T-helper 2 cell treated with Interferon-gamma antibody and Interleukin-4, amounts not matched to agents 5 μg/mL and 100 μg/mL, for 36 hours (primary cell): ENCODE measurements at places on chromosomes 7 and 10.
A peak's percentile ranks its signal among the peaks of the same experiment; 100 is the strongest.

DNA sequence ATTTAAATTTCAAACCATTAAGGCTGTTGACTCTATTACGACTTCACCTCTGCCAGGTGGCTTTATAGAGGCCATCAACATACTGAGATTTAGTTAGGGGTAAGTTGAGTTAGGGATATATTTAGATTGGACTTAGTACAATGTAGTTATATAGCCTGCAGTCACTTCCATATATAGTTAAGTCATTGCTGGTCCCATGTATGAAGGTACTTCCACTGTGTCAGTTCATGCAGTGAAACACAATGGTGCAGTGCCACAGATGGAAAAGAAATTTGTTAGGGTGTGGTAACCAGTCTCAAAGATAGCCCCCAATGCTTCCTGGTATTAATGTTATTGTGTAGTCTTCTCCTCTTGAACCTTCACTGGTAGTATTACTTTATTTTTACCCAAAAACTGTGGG is 12.6 kb upstream of the TSPAN13 start:
- H3K4me1 ChIP-seq: no peaks in the 10 kb centered on the region
- no peak overlapping the region for H3K4me3 ChIP-seq
- no peaks in the 10 kb centered on the region for H3K36me3 ChIP-seq
- H3K27me3 ChIP-seq: no peaks in the 10 kb centered on the region

GRCh38 chr7:155702616-155703015 is 58.2 kb downstream of the RBM33 start:
- DNase-seq: no peak
- peaks cover 47% of the 10 kb centered on the region for H3K36me3 ChIP-seq
- H3K27ac ChIP-seq: peak overlapping the region; percentile 81
- H3K4me3 ChIP-seq: no peak overlapping the region

DNA sequence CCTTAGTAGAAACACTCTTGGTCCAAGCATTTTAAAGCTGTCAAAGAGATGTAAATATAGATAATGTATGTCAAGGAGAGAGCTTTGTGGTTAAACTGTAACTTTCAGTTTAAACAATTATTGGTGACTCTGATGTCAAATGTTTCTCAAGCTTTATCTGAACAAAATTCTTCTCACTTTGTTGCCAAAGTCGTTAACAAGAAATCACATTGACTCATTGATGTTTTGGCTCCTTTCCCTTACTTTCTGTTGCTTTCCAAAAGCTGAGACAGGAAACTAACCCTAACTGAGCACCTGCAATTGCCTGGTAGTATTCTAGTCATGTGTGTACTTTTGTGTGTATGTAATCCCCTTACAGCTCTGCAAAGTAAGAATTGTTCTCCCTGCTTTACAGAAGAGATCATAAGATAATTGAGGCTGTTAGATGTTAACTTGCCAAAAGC is 108.5 kb downstream of the CFTR start:
- H3K36me3 ChIP-seq: peaks cover 4% of the 10 kb centered on the region
- H3K27ac ChIP-seq: peak overlapping the region; percentile 62
- H3K4me1 ChIP-seq: peaks cover 22% of the 10 kb centered on the region
- peak overlapping the region; percentile 71 for H3K4me3 ChIP-seq
- H3K27me3 ChIP-seq: peaks cover 11% of the 10 kb centered on the region
- peak; percentile 8 for DNase-seq

- H3K36me3 ChIP-seq: no peaks in the 10 kb centered on the region
- no peaks in the 10 kb centered on the region for H3K4me1 ChIP-seq
- H3K27ac ChIP-seq: no peak overlapping the region
Observed at GRCh38 chr10:34628174-34628796, 186.8 kb downstream of the PARD3 start.

DNA sequence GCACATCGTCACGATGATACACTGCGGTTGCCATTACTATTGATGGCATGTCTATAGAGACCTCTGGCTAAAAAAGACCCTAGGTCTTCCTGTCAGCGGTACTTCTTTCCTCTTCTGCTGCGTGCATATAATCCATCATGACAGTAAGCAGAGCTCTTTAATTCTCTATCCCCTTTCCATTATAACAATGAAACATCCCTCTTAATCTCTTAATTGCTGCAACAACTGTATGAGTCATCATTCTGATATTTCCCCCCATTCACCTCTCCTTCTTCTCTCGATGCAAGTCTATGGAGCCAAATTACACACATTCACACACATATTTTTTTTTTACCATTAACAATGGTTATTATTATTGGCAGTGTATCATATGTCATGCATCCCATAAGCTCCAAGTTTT is 45.2 kb upstream of the AKR1E2 start:
- no peak for DNase-seq
- H3K27ac ChIP-seq: no peak overlapping the region
- H3K4me3 ChIP-seq: no peak overlapping the region
- no peaks in the 10 kb centered on the region for H3K4me1 ChIP-seq
- peaks cover 23% of the 10 kb centered on the region for H3K27me3 ChIP-seq
- H3K36me3 ChIP-seq: no peaks in the 10 kb centered on the region

DNA sequence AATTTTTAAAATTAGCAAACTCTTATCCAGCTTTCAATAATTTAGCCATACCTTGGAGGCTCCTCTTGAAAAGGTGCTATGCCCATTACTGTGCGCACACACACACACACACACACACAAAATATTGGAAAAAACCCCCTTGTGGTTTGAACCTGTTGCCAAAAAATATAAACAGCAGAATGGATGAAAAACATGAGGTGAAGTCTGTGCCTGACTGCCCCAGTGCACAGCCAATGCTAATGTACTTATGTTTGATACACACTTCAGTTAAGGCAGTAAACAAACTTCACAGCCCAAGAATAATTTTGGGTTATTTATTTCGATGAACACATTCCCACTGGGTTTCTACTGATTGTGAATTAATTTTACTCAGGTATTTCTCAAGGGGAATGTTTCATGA is 113.2 kb upstream of the SEM1 start:
- H3K27ac ChIP-seq: no peak overlapping the region
- H3K4me3 ChIP-seq: no peak overlapping the region
- H3K36me3 ChIP-seq: no peaks in the 10 kb centered on the region

- H3K27ac ChIP-seq: peak overlapping the region; percentile 92
- peak overlapping the region; percentile 97 for H3K4me3 ChIP-seq
- no peaks in the 10 kb centered on the region for H3K27me3 ChIP-seq
- H3K36me3 ChIP-seq: peaks cover 56% of the 10 kb centered on the region
- H3K4me1 ChIP-seq: peaks cover 50% of the 10 kb centered on the region
- DNase-seq: no peak
Observed at GRCh38 chr7:158702944-158703343, 1.7 kb downstream of the NCAPG2 start.

- H3K27ac ChIP-seq: no peak overlapping the region
- no peaks in the 10 kb centered on the region for H3K27me3 ChIP-seq
- no peaks in the 10 kb centered on the region for H3K36me3 ChIP-seq
- DNase-seq: no peak
- H3K4me3 ChIP-seq: no peak overlapping the region
Observed at GRCh38 chr7:7504910-7505704, 30.6 kb downstream of the COL28A1 start.

- no peak for DNase-seq
- no peaks in the 10 kb centered on the region for H3K27me3 ChIP-seq
- H3K27ac ChIP-seq: no peak overlapping the region
- H3K4me3 ChIP-seq: no peak overlapping the region
Observed at GRCh38 chr10:131618587-131619267, 282.1 kb upstream of the PPP2R2D start.
